Mesothelial cell of epicardium (in vitro differentiated cells): ENCODE measurements at places on chromosomes 1 and 21. TPM values are rescaled to one million over a fixed set of nuclear protein-coding genes. Genes with fewer than 3 reads are reported as not detected.

- peaks cover 79% of the 10 kb centered on the region for H3K4me1 ChIP-seq
- no peaks in the 10 kb centered on the region for H3K36me3 ChIP-seq
- peak overlapping the region; percentile 33 for H3K27ac ChIP-seq
- peak overlapping the region; percentile 7 for H3K4me3 ChIP-seq
Observed at GRCh38 chr1:56573311-56573710, 6.1 kb downstream of the PLPP3 start.

The RHBDL2 gene
- not detected in 3 replicates for total RNA-seq

DNA sequence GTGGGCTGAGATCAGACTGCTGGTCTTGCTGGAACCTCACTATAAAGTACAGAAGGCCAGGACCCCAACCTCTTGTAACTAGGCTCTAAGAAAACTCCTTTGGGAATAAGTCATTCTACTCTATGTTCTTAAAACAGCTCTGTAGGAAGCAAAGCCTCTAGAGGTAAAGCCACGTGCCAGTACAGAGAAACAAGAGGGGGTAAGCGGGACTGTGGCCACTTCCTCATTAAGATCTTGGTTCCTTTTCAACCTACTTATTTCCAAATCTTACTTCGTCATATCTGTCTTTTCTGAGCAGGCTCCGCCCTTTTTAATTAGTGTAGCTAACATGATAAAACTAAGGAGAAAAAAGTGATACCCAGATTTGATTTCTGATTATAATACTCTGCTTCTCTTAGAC, 3.8 kb downstream of the NCSTN start:
- H3K27me3 ChIP-seq, result no peaks in the 10 kb centered on the region
- H3K4me1 ChIP-seq, result peaks cover 16% of the 10 kb centered on the region
- no peak for DNase-seq
- H3K4me3 ChIP-seq, result no peak overlapping the region
- H3K36me3 ChIP-seq, result peaks cover 19% of the 10 kb centered on the region

- DNase-seq, result no peak
- no peak overlapping the region for H3K4me3 ChIP-seq
- H3K27me3 ChIP-seq, result peaks cover 34% of the 10 kb centered on the region
- no peaks in the 10 kb centered on the region for H3K4me1 ChIP-seq
- H3K36me3 ChIP-seq, result no peaks in the 10 kb centered on the region
Observed at GRCh38 chr1:216890871-216891270, 167.6 kb upstream of the ESRRG start.

DNA sequence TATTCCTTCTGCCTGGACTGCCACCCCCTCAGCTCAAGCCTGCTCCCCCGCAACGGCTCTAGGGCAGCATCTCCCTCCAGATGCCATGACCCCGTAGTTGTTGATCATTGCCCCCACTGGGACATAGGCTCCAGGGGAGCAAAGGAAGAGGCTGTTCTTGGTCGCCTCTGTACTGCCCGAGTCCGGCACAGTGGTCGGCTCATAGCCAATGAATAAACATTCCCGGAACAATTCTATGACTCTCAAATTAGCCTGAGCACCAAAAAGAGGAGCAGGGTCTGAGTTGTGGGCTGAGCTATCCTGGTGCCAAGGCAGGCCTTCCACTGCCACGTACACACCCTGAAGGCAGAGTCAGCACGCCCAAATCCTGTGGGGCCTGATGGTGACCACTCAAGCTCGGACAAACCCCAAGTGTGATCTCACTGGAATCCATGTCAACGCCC, 33.1 kb downstream of the CAPZB start:
- no peak for DNase-seq
- H3K27ac ChIP-seq, result no peak overlapping the region
- H3K4me1 ChIP-seq, result peaks cover 65% of the 10 kb centered on the region

- no peak overlapping the region for H3K4me3 ChIP-seq
- no peaks in the 10 kb centered on the region for H3K27me3 ChIP-seq
- no peaks in the 10 kb centered on the region for H3K4me1 ChIP-seq
Observed at GRCh38 chr1:68521286-68521685, 24.4 kb upstream of the DEPDC1 start.

DNA sequence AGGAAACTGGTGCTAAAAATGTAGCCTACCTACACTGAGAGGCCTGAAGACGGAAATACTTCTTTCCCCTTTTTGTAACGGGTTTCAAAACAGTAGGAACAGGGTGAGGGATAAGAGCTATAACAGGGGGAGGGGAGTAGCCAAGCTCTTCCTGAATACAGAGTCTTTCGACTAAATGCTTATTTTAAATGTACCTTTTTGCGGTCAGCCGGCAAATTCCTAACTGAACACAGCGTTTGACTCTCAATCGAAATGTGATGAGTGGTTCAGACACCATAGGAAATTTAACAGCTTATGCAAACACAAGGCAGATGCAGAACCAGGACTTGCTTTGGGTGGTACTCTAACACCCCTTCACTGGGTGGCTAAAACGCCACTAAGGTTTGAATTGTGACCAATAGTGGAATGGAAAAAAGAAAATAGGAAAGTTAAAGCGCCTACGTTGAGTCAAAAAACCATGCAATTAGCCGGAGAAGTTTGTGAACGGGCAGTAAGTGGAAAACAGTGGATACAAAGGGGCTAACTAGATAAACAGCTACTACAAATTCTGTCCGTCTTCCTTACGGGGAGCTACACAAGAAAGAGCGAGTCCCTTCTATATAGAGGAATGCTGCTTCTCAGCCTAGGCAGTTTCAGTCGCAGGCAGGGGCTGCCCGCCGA, 1.7 kb downstream of the EGLN1 start:
- H3K4me3 ChIP-seq, result peak overlapping the region; percentile 75
- no peaks in the 10 kb centered on the region for H3K36me3 ChIP-seq
- DNase-seq, result no peak
- peak overlapping the region; percentile 96 for H3K27ac ChIP-seq
- H3K4me1 ChIP-seq, result peaks cover 54% of the 10 kb centered on the region
- H3K27me3 ChIP-seq, result no peaks in the 10 kb centered on the region

The MAP10 gene
- 2.1 to 2.3 TPM (median 2.2 TPM) in 3 replicates for total RNA-seq

DNA sequence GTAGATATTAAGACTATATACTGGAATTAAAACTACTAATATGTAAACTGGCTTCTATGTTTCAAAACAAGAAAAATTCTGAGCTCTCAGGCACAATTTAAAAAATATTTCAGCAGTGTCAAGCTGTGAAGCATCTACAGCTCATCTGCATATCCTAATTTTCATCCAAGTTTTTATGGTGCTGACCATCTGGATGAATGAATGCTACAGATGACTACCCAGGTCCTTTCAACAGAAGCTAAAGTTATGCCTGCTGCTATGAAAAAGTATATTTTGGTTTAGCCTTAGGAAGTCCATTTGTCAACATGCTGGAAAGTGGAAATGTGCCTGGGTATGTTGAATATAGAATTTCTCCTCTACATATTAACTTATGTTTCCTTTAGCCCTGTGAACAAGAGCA, 206.9 kb downstream of the NEGR1 start:
- H3K27me3 ChIP-seq, result no peaks in the 10 kb centered on the region
- no peak overlapping the region for H3K27ac ChIP-seq
- H3K4me3 ChIP-seq, result no peak overlapping the region
- H3K4me1 ChIP-seq, result no peaks in the 10 kb centered on the region
- no peaks in the 10 kb centered on the region for H3K36me3 ChIP-seq

DNA sequence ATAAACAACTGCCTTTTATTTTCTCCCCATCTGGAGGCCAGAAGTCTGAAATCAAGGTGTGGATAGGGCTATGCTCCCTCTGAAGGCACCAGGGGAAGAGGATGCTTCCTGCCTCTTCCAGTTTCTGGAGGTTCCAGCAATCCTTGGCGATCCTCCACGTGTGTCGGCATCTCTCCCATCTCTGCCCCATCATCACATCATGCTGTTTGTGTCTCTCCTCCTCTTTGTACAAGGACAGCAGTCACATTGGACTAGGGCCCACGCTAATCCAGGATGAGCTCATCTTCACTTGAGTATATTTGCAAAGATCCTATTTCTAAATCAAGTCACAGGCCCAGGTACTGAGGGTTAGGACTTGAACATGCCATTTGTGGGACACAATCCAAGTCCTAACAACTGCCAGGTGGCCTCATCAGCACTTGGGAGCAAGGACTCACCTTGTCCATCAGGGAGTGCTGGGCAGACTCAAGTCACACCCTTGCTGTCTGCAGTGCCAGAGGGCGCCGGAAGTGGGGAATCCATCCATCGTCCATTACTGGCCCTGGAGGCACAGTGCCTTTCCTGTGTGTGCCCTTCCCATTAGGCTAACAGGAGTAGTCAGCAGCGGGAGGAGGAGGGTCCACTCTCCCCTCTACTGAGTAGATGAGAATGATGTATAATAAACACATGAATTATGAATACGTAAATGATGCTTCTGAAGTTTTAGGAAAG, 185.4 kb upstream of the AJAP1 start:
- no peak overlapping the region for H3K4me3 ChIP-seq
- no peaks in the 10 kb centered on the region for H3K27me3 ChIP-seq
- no peaks in the 10 kb centered on the region for H3K4me1 ChIP-seq
- no peak overlapping the region for H3K27ac ChIP-seq

- H3K27me3 ChIP-seq, result peaks cover 95% of the 10 kb centered on the region
- H3K27ac ChIP-seq, result peak overlapping the region; percentile 50
- peak overlapping the region; percentile 50 for H3K4me3 ChIP-seq
- peaks cover 31% of the 10 kb centered on the region for H3K4me1 ChIP-seq
Observed at GRCh38 chr1:47983691-47984090, 13.5 kb downstream of the TRABD2B start.

GRCh38 chr1:234899041-234899729, 229.5 kb downstream of the TOMM20 start:
- H3K27me3 ChIP-seq, result no peaks in the 10 kb centered on the region
- peaks cover 16% of the 10 kb centered on the region for H3K4me1 ChIP-seq
- DNase-seq, result no peak
- no peaks in the 10 kb centered on the region for H3K36me3 ChIP-seq
- H3K4me3 ChIP-seq, result no peak overlapping the region

The C1QTNF12 gene
- 10.2 to 12.2 TPM (median 10.4 TPM) in 3 replicates for total RNA-seq

DNA sequence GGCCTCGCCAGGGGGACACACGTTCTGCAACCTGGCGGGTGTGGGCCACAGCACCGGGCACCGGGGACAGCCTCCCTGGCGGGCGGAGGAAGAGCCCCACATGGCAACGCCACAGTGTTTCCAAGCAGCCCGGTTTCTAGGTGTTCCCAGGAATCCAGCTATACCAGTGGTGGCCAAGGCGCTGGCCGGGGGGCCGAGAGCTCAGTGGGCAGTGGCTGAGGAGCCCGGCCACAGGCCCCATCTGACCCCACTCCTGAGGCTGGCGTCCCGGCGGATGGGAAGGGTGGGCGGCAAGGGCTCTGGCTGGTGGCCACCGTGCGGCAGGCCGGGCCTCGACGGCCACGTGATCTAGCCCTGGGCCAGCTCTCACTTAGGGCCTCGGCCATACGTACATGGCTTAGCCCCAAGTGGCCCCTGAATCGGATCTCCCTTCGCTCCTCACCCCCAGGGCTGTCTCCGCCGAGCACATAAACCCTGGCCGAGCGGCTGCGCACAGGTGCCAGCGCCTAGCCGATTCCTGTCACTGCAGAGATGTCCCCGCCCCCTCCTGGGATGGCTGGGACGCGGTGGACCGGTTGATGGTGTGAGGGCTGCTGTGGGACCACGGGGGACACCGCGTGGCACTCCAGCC, 68.7 kb downstream of the MORN1 start:
- no peaks in the 10 kb centered on the region for H3K36me3 ChIP-seq
- H3K27me3 ChIP-seq, result peaks cover 6% of the 10 kb centered on the region
- H3K4me3 ChIP-seq, result peak overlapping the region; percentile 36
- peaks cover 48% of the 10 kb centered on the region for H3K4me1 ChIP-seq

The SIM2 gene
- total RNA-seq, result 0.09 TPM in 1 of 3 replicates, not detected in the others
